Transverse colon (tissue), 4 donors: ENCODE measurements at places on chromosomes 3 and 15. TPM values are rescaled to one million over a fixed set of nuclear protein-coding genes. Genes with fewer than 3 reads are reported as not detected.

SUSD5 gene
- total RNA-seq: 0.32 TPM

DNA sequence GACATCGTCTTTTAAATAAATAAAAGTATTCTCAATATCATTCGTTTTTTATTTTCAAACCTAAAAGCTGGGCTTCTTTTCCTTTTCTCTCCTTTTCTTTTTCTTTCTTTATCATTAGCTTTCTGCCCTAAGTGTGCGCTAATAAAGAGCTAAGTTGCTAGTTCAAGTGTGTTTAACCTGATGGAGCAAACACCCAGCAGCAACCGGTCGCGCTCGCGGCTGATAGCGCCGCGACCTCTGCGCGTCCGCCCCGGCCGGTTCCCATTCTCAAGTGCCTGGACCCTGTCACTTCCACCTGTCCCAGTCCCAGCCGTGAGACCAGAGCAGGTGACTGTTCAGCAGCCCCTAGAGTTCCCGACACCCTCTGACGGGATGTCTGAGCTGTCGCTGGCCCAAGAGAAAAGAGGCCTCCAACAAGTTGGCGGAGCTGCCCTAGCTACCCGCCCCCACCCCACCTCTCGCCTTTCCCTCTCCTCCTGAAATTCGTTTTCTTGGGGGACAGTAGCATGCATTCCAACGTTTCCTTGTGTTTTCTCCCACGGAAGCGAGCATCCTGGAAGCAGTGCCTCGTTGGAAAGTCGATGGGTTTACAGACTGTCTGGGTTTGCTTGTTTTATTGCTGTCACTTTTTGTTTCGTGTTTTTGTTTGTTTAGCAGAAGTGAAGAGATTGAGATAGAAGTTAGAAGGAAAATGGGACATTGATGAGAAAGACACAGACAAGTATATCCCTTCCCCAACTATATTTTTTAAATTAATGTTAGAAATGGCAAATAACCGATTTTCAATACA, 3.1 kb upstream of the MECOM start:
- DNase-seq: no peak

DNA sequence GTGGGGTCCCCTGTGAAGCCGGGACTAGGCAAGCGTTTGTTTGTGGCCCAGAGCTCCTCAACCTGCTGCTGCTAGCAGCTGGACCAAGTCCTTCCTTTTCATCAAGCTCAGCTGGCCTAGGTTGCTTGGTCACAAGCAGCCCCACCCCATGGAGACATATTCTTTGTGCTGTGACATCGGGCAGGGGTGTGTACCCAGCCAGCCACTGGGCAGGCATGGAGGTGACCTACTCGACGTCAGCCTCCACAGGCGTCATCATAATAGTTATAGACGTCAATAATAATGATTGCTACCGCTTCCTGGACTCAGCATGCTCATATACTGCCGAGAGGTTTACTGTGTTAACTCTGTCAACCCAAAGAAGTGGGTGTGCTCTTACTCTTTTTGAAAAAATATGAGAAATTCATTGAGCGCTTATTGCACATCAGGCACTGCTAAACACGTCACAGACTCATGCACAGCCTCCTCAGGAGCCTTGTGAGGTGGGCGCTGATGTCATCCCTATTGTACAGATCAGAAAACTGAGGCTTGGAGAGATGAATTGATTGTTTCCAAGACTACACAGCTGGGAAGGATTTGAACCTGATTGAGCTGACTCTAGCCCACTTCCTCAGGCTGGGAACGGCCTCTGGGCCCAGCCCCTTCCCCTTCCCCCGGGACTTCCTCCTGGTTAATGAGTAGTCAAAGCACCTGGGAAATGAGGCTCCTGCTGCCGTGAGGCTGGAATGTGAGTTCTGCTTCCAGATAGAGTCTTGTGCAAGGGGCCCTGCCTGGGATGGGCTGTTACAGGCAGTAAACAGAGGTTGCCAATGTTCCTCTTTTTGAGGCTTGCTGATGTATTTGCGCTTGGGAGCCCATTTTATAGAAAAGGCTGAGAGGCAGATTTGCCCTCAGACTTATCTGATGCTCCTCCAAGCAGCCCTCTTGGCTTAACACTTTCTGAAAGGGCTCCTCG, 16.2 kb downstream of the SLC6A6 start:
- peak; percentile 55 for DNase-seq

GP5 gene
- not detected for total RNA-seq

- DNase-seq: no peak
Measured at GRCh38 chr15:90038632-90039095, 37.5 kb downstream of the ZNF710 start.

AGTR1 gene
- total RNA-seq: 7.1 TPM

- no peak for DNase-seq
Measured at GRCh38 chr3:31472479-31473390, 60.0 kb upstream of the STT3B start.
